ENCODE measurements at places on chromosomes 12 and 14. TPM values are rescaled to one million over a fixed set of nuclear protein-coding genes. Genes with fewer than 3 reads are reported as not detected.

CPNE8 gene
- total RNA-seq: 1.4 TPM

USP44 gene
- 15.5 TPM for total RNA-seq

DNA sequence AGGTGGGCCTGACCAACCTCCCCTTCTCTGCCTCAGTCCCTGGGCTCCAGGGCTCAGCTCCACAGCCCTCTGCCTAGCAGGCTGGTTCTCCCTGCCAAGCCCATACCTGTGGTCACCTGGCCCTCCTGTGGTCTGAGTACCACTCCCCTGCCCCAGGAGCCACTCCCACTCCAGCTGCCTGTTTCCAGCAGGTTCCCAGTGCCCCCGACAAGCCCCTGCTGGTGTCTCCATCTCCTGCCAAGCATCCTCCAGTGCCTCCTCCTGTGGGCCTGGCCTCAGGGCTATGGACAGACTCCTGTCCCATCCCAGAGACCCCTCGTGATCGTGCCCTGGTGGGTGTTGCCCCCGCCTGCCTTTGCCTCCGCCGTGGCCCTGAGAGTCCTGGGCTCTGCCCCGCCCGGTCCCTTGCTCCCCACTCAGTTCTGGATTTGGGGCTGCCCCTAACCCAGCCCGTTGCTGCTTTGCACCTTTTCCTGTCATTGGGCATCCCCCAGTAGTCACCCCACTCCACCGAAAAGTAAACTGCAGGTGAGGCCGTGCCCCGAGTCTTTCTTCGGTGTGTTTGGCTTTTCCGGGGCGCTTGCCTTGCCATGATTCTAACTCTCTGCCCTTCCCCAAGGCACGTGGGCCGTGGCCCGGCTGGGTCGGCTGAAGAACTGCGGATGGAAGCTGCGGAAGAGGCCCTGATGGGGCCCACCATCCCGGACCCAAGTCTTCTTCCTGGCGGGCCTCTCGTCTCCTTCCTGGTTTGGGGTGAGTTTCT lies 9.8 kb downstream of the MEG3 start:
- peaks cover 2% of the 10 kb centered on the region for H3K27me3 ChIP-seq
- H3K27ac ChIP-seq: no peak overlapping the region
- peaks cover 4% of the 10 kb centered on the region for H3K4me1 ChIP-seq
- no peak overlapping the region for H3K4me3 ChIP-seq
- DNase-seq: no peak

- no peak overlapping the region for H3K4me3 ChIP-seq
- no peaks in the 10 kb centered on the region for H3K4me1 ChIP-seq
- H3K36me3 ChIP-seq: no peaks in the 10 kb centered on the region
- H3K27me3 ChIP-seq: no peaks in the 10 kb centered on the region
- H3K27ac ChIP-seq: no peak overlapping the region
Measured at GRCh38 chr14:43706900-43707299, 800.2 kb downstream of the FSCB start.

AMHR2 gene
- total RNA-seq: not detected

TMEM253 gene
- not detected for total RNA-seq

FOXG1 gene
- total RNA-seq: not detected

All from activated CD8-positive, alpha-beta T cell treated with anti-CD3 and anti-CD28 coated beads for 36 hours (primary cell).